Cardiac septum (tissue), 1 donor: ENCODE measurements at places on chromosomes 5 and 9.

- no peak for DNase-seq
These were observed 24.0 kb upstream of the KLF4 start for GRCh38 chr9:107513464-107514100.

GRCh38 chr9:125850763-125851162, 103.6 kb downstream of the PBX3 start:
- DNase-seq, result no peak

- no peak for DNase-seq
These were observed 182.1 kb downstream of the ARHGAP26 start for GRCh38 chr5:142952229-142952628.

DNA sequence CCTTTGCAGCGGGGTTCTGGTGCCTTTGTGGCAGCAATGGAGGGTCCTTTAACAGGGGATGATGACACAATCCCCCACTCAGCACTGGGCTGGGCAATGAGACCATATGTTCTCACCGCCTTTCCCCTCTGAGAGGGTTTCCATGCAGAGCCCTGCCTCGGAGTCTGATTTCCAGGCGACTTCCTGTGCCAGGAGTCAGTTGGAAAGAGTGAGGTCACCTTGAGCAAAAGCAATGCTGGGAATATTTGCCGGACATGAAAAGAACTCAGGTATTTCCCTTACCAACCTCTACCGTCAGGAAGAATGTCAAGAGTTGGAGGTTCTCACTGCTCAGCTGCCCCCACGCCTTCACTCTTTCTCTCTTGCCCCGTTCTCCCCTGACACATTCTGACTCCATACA, 284.2 kb upstream of the IRX1 start:
- no peak for DNase-seq

GRCh38 chr5:145976431-145977155, 40.2 kb downstream of the SH3RF2 start:
- no peak for DNase-seq

DNA sequence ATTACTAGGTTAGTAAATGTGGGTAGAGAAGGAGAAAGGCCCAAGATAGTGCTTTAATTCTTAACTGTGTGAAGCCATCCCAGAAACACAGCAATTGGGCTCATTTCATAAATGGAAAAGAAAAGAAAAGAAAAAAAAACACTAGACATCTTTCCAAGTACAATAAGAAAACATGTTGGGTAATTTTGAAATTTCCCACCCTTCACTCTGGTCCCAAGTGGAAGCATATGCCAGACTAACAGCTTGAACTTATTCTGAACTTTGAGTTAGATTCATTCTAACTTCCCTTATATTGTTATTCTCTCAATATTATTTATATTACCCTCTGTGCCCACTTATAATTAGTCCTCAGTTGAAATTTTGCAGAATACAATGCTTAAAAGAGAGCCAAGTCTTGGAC, 113.4 kb upstream of the GHR start:
- DNase-seq, result no peak

GRCh38 chr5:115165790-115166189, 3.9 kb downstream of the TRIM36 start:
- DNase-seq, result no peak

DNA sequence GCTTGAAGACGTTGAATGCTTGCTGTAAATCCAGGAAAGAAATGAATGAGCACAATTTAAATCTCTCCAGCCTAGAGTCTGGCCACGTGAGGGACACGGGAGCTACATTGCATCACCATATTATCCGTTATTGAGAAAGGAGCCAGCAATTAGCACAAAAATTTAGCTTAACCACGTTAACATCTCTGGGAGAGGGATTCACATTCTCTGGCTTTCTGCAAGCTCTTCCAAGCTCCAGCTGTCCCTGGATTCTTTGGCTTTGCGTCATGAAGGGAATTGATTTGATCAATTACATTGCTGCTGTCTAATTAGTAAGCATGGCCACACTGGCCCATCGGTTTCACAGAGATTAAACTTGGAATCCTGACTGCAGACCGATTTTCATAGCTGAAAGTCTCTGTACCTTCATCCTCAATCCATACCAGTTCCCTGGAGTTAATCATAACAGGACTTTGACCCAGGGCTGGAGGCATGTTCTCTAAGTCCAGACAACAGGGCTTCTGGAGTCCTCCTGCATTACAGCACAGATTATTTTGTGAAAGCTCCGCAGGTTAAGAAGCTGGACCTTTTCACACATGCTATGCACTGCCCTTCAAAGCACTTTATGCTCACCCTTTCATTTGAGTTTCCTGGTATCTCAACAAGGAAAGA, 31.6 kb downstream of the ADRA1B start:
- DNase-seq, result no peak

DNA sequence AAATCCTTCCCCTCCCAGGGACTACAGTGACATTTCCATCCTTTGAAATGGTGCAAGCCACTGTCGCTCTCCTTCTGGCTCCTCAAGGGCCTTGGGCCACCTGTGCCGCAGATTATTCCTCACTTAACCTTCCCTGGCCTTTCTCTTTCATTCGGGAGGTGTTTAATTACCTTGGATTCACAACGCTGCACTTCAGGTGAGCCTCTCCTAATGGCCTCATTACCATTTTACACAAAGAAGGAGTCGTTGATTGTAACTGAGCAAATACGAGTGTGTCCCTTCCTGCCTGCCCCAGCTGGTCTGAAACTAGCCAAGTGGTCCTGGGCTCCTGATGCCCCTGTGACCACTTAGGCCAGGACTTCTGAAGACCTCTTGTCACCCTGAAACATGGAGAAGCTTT, 205.0 kb downstream of the CRB2 start:
- DNase-seq, result no peak

DNA sequence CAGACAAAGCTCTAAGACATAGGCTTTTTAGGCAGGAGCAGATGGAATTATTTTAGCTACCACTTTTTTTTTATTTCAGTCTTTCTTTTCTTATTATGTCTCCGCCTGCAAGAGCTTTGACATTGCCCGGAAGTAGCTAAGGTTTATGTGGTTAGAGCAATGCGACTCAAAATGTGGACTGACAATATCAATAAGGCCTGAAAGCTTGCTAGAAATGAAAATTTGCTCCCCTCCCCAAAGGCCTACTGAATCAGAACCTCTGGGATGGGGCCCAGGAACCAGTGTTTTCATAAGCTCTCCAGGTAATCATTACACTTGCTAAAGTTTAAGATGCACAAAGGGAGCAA, 81.3 kb downstream of the SUSD1 start:
- DNase-seq, result no peak

DNA sequence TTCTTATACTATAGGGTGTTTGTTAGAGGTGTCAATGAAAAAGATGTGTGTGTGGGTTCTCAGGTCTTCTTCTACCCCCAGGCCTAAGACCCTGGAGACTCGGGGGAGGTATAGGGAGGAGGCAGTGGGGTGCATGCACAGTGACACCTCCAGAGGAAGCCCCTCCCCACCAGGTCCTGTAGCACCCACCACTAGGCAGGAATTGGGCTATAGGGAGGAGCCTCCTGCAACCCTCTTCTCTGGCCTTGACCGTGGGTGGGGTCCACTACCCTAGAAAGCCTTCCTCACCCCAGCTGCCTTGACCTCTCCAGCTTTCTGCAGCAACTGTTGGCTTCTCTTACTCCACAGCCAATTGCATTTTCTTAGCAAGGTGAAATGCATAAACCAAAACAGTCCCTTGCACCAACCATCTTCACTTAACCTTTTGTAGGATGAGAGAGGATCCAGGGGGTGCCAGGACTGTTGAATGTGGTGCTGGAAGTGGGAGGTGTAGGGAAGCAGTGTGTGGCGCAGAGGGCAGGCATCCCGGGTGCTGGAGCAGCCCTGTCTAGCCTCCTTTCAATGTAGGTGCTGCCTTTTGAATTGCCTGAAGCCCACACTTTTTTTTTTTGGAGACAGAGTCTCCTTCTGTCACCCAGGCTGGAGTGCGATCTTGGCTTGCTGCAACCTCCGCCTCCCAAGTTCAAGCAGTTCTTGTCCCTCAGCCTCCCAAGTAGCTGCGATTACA, 128.5 kb downstream of the RGS3 start:
- DNase-seq, result no peak
